Thoracic aorta (tissue), 2 donors: ENCODE measurements at places on chromosomes 1 and 21.

- no peak for DNase-seq
Measured at GRCh38 chr1:167333124-167333523, 112.4 kb downstream of the POU2F1 start.

DNA sequence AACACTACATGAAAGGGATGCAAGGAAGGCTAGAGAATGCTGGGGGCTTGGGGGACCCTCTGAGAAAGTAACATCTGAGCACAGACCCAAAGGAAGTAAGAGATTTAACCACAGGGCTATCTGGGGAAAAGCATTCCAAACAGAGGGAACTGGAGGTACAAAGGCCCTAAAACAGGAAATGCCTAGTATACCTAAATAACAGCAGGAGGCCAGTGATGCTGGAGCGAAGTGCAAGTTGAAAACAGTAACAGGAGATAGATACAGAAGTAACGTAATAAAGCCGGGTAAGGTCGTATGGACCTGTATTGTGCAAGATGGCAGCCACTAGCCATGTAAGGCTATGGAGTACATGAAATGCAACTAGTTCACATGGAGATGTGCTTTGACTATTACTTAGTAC, 52.1 kb downstream of the CD34 start:
- no peak for DNase-seq

DNA sequence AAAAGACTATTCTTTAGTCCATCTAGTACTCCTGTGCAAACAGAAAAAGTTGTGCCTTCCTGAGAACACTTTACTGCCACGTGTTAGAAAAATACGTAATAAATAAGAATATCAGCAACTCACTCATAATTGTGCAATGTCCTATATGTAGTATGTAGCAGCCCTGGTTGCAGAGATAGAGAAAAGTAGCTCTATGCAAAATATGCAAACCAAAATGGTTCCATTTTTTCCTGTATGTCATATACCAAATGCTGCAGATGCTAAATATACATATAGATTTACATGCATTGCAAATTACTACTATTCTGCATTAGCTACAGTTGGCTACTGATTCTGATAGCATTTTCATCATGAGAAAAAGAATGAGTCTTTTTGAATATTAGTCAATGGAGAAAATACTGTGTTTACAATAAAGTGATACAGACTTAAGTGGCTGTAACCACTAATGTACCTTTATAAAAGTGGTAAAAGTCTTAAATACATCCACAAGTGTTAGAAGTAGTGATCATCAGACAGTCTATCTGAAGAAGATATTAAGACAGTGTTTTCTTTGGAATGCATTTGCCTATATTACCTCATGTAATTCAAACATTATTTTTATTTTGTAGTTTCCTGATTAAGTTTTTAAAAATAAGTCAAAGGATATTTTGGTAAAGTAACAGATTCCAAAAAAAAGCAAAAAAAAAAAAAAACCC, 19.8 kb downstream of the NME7 start:
- DNase-seq = no peak

DNA sequence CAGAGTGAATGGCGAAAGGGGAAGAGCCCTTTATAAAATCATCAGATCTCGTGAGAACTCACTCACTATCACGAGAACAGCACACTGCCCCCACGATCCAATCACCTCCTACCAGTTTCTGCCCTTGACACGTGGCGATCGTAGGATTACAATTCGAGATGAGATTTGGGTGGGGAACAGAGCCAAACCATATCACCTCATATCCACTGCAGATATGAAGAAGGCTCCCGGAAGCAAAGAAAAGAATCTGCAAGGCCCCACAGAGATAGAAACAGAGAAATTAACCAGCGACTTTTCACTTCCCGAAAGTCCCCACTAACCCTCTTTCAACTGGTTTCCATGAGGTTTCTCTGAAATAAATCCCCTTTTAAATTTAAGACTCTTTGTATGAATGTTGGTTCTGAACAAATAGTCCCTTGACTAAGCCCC, 86.2 kb upstream of the IRF2BP2 start:
- DNase-seq = no peak

- no peak for DNase-seq
Measured at GRCh38 chr21:15895142-15896106, 165.6 kb downstream of the USP25 start.

GRCh38 chr1:29584776-29585175, 348.5 kb downstream of the PTPRU start:
- no peak for DNase-seq
